ENCODE measurements at places on chromosomes 12 and 14.
A peak's percentile ranks its signal among the peaks of the same experiment; 100 is the strongest.

- no peak for DNase-seq
These were observed 178.4 kb downstream of the BMP4 start for GRCh38 chr14:53778263-53778662.

DNA sequence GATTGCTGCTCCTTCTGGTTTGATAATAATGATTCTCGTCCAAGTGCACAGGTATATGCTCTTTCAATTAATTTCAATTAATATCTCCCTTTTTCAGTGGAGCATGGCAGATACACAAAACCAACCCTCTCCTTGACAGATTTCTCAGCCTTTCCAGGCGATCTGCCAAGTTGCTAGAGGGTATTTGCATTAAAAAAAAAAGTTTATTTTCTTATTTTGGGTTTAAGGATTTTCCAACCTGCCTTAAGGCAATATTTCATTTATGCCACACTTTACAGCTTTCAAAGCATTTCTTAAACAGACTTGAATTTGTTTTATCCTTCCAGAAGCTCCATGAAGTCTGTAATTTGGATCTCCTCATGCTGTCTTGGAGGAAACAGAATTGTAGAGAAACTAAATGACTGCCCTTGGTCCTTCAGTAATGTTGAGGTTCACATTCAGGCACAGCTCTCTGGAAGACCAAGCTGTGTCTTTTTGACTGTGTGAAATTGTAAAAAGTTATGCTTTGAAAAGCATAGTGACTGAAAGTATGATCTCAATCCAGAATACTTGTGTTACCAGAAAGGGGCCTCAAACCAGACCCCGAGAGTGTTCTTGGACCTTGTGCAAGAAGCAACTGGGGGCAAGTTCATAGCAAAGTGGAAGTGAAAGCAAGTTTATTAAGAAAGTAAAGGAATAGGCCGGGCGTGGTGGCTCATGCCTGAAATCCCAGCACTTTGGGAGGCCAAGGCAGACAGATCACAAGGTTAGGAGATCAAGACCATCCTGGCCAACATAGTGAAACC, 2.3 kb downstream of the DGLUCY start:
- no peak for DNase-seq

DNA sequence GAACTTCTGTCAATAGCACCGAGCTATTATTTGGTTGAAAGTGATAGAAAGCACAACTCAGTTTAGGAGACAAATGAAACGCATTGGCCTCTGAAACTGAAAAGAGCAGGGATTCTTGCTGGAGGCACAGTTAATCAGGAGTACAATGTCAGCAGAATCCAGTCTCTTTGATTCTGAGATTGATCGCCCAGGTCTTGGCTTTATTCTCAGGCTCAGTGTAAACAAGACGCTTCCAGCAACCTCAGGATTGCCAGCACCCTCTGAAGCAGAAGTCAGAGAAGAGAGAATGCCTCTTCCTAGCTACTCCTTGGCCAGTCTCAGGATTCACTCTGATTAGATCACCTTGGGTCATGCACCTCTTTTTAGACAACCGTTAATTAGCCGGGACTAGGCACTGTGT, 11.8 kb upstream of the OTUB2 start:
- no peak for DNase-seq

- no peak for DNase-seq
These were observed 48.8 kb downstream of the MIS18BP1 start for GRCh38 chr14:45204241-45204640.

- DNase-seq: peak; percentile 47
These were observed 17.2 kb upstream of the ELK3 start for GRCh38 chr12:96177013-96177412.

DNA sequence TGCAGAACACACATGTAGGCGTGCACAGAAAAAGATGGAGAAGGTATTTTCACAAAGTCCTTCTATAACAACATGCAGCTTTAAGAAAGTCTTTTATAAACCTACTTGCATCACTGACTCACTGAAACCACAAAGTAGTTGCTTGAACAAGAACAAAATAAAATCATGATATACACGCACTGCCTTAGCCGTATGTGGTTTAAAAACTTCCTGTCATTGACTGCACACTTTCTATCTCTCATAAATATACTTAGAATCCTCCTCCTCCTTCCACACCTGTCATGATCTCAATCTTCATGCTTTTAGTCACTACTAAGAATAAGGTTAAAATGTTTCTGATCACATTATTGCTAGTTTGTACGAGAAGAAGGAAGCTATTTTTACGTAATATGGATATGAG, 31.8 kb upstream of the RAD51AP1 start:
- no peak for DNase-seq

GRCh38 chr12:117450209-117450608, 88.8 kb upstream of the NOS1 start:
- DNase-seq: no peak

DNA sequence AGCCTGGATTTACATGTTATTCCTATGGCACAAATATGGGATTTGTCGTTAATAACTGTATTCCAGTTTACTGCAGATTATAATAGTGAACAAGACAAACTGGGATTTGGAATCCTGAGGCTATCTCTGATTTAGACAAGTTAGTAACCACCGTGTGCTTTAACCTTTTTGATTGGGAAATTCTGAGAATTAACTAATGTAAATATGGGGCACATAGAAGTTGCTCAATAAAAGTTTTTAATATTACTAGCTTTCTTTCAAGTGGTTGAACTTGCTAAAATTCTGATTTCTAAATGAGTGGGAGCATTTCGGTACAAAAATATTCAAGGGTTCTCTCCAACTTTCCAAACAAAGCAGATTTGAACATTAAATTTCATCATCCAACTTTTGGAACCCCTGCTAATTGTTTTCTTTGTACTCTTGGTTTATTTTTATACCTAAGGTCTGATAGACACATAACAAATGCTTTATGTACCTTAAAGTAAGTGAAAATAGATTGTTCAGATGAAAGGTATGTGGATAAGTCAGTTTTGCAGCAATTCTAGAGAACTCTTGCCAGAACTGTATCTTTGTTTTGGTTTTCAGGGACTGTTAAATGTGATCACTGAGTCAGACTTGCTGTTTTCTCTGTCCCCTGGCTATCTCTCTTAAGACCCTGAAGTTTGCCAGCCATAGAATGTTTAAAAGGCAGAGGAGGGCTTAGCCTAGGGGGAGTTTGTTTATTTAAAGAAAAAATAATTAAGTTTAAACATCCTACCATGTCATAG, 57.5 kb downstream of the FRS2 start:
- no peak for DNase-seq

DNA sequence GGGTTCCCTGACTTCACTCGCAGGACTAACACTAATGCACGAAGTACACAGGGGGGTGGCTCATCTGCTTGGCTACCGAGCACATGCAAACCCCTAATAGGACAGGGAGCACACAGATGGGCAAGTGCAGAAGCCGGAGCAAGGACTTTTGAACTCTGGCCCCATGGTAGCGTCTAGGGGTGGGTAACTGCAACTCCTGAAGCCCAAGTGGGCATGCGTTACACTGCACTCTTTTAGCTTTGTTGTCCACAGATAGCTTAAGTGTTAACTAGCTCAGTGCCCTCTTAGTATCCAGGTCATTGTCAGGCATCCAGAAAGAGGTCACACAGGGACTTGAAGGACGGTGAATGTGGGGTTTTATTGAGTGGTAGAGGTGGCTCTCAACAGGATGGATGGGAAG, 3.0 kb upstream of the BLTP3B start:
- no peak for DNase-seq

DNA sequence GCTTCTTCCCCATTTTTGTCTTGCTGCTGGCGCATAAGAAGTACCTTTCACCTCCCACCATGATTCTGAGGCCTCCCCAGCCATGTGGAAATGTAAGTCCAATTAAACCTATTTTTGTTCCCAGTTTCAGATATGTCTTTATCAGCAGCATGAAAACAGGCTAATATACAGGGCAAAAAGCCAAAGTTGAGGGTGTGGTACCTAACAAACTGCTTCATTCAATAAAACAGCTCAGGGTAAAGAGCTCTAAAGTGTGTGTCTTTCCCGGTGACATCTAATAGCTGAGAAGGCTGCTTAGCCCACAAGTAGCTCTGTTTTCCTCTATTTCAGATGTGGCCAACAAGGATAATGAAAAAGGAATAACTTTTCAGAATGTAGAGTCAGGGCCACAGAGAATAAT, 76.7 kb upstream of the SLC8A3 start:
- no peak for DNase-seq

DNA sequence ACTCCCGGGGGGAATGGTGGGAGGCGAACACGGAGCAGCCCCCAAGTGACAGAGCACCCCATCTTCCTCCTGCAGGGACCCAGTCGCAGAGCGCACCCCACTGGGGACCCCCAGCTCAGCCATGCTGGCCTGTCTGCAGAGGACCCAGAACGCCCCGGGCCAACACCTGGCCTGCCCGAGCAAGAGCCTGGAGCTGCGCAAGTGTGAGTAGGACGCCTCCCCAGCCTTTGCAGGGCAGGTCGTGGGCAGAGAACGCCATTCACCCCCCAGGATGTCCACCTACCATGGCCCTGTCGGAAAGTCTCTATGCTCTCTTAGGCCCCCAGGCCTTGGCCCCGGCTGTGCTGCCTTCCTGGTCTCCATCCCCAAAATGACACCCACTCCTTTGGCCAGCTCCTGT, 30.4 kb downstream of the FAM222A start:
- no peak for DNase-seq

DNA sequence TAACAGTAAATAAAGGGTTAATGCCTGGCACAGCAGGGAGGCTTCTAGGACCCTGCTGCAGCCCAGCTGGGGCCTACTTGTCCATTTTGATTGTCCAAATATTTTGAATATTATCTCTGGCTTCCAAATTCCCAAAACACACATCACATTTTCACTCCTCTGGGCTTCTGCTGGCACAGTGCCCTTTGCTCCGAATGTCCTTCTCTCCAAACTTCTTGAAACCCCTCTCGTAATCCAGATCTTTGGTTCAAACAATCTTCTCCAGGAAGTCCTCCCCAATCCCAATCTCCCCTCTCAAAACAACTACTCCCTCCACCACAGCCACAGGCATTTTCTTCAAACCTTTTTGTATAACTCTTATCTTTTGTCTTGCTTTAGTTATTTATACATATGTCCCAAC, 225.6 kb downstream of the PPM1H start:
- DNase-seq: no peak

GRCh38 chr14:70873627-70874026, 33.6 kb upstream of the PCNX1 start:
- no peak for DNase-seq

DNA sequence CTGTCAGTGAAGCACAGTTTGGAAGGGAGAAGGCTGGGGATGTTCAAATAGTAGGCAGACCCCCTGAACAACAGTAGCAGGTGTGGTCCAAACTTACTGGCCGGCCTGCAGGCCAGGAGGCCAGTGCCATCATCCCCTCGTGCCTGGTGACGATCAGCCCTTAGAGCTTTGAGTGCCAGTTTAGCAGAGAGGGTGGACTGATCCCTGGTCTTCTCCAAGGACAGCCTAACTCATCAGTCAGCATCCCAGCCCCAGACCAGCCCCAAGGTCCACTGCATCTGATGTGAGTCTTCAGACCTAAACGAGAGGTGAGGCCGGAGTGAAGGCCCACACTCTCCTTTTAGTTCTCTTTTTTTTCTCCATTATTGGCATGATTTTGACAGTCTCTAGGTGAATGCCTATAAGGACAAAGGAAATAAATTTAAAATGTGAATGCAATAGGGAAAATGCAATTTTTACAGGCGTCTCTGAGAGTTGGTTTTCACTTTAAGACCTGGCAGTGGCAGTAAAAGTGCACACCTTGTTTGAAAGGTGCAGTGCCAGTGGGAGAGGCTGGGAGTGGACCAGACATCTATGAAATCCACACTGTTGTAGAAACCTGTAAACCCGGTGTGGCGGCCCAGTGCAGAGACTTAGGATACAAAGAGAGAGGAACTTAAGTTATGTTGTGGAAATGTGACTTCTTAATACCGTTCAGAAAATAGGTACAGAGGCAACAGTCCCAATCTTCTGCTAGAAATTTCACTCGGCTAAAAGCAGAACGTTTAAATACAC, 311.2 kb downstream of the CACNA1C start:
- no peak for DNase-seq

- DNase-seq: peak; percentile 14
These were observed 804 bp downstream of the USP15 start for GRCh38 chr12:62260733-62261683.

DNA sequence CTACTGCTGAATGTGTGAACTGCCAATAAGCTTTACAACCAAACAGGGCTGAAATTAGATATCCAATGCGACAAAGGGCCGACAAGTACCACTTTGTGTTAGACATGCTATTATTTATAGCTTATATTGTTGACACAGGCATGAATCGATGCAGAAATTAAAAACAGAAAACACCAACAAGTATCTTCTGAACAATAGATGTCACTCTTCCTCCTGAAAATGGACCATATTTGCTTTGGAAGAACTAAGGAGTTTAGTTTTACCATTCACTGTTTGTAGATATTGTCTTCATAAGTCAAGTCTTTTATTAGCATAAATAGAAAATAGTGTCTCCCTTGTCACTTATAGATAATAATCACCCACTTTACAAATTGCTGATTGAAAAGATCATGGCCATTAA, 86.5 kb downstream of the LRIG3 start:
- DNase-seq: no peak

- peak; percentile 33 for DNase-seq
These were observed 4.5 kb downstream of the NOP2 start for GRCh38 chr12:6563448-6564050.

- DNase-seq: no peak
These were observed 25.0 kb downstream of the SNX6 start for GRCh38 chr14:34604995-34605394.

DNA sequence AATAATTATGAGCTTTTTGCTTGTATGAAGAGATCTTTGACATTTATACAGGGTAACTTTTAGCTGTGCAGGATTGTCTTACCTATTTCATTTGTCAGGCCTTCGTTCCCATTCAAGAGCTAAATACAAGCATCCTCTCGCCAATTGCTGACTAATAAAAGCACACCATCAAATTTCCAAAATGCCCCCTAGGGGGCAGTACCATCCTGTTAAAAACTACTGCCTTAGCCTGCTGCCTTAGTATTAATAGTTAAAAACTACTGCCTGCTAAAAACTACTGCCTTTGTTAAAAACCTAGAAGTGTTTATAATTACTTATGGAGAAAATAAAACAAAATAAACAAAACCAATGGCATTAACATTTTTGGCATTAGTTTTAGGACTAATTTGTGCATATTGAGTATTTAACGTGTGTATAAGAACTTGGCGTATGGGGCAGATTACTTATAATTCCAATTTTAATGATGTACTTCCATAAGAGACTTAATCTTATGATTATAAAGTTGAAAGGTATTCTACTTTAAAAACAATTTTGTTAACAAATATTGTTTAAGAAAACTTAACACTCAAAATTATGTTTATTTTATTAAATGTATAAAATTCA, 3.0 kb upstream of the IFI27L2 start:
- peak; percentile 40 for DNase-seq

GRCh38 chr14:51124029-51124428, 29.1 kb upstream of the TRIM9 start:
- no peak for DNase-seq

GRCh38 chr12:22242726-22243125, 91.8 kb downstream of the ST8SIA1 start:
- DNase-seq: no peak

Measured in stimulated activated CD4-positive, alpha-beta T cell treated with anti-CD3 and anti-CD28 coated beads, TNF-alpha, amount 100 ng/mL, for 24 hours (primary cell).